DMS79 (cell line): ENCODE measurements at places on chromosomes 1 and 21.

DNA sequence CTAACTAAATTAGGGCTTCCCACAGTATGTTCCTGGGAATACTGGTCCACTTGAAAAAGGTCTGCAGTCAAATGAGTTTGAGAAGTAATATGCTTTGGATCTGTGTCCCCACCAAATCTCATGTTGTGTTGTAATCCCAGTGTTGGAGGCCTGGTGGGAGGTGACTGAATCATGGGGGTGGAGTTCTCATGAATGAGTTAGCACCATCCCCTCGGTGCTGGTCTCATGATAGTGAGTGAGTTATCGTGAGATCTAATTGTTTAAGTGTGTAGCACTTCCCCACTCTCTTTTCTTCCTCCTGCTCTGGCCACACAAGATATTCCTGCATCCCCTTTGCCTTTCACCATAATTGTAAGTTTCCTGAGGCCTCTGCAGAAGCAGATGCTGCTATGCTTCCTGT, 16.9 kb upstream of the DMRTB1 start:
- no peak for DNase-seq

GRCh38 chr1:201154389-201155165, at the start of gene TMEM9:
Gene TMEM9 (minus strand): TSS chr1:201154474. CDS start chr1:201153923, 551 bp downstream.
- peak; percentile 72 for DNase-seq

GRCh38 chr1:14180738-14181137, 417.7 kb upstream of the KAZN start:
- no peak for DNase-seq

DNA sequence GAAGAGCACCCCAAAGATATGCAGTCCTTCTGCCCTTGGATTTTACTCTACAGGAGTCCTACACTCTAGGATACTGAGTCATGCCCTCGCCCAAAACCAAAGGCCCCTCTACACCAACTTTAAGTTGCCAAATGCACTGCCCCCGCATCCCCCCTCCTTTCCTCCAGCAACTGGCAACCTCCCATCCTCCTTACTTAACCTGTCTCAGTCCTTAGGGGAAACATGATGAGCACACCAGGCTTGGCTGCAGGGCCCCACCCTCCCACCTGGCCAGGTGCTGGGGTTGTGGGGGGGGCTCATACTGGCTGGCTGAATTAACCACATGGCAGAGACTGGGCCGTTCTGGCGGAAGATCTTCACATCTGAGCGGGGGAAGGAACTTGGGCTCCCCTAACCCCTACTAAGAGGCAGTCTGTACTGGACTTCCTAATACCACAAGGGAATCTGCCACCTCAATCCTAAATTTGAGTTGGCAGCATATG, 1.2 kb downstream of the HDGF start:
- DNase-seq, result no peak

GRCh38 chr1:83773059-83773458, 225.9 kb downstream of the TTLL7 start:
- no peak for DNase-seq

DNA sequence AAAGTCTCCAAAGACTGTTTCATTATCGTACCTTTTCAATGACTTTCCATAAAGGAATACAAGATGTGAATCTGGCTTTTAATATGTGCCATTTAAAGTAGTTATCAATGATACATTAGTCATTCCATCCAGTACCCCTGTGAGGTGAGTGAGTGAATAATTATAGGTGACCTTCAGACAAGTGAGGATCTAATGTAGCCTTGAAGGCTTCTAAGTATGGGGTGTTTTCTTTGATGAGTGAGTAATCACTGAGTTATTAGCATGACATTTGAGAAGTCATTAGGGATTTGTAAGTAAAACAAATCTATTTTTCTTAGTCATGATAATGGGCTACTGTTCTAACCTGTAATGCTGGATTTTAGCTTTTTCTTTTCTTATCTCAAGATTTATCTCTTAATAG, 831.4 kb downstream of the ADGRL2 start:
- DNase-seq, result no peak

- no peak for DNase-seq
Measured at GRCh38 chr1:170367615-170368014, 164.4 kb upstream of the GORAB start.

- no peak for DNase-seq
Measured at GRCh38 chr1:38833146-38833545, 26.4 kb downstream of the RRAGC start.

- no peak for DNase-seq
Measured at GRCh38 chr1:239963856-239964255, 127.8 kb upstream of the FMN2 start.

DNA sequence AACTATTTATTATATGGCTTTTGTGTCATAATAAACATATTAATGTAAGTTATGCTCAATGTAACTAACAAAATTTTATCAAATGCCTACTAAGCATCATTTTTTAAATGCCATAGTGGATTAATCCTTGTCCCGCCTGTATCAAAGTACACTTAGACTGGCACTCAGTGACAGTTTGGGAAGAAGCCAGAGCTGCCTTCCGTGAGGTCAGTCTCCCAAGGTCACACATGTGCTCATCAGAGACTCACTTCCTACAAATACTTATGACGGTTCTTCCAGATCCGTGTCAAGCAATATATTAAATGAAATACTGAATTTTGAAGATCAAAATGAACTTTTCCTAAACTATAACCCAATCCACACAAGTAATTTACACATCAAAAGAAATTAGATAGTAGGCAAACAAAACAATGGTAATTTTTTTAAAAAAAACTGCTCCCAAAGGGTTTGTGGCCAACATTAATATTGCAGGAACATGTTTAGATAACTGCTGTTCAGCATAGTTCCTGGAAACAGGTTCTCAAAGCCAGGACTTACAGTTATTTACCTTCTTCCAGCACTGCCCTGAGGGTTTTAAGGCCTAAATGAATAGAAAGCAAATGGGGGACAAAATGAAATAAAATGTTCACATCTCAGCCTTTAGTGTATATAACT, 27.2 kb downstream of the WLS start:
- DNase-seq, result no peak

GRCh38 chr1:33350611-33351280, 29.8 kb upstream of the A3GALT2 start:
- DNase-seq, result no peak

DNA sequence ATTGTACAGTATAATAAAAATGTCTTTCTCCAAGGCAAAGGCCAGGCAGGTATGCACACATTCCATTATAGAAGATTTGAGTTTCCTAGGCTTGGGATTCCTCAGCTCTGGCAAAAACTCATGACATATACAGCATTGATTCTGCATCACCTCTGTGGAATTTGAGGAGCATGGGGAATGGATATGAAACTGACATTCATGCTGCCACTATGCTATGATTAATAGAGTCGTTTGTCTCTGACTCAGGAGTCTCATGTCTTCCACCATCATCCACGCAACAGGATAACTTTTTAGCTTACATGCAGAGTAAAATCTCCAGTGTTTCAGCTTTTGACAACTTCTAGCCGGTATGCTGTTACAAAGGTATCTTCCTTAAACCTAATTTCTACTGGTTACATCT, 49.8 kb upstream of the ADORA3 start:
- no peak for DNase-seq

DNA sequence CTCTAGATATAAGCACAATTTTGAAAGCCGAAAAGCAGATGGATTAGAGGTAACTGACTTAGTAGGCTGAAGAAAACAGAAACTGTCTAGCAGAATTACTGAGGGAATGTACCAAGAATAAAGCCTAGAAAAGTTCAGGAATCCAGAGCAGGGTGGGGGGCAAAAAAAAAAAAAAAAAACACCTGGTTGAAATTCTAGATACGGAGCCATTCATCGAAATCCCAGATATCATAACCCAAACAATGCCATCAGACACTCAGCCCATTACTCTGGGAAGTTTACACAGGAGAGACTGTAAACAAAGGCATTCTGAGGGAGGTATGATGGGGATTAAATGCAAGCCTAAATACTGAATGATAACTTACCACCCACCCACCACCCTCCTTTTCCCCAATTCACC, 45.6 kb downstream of the ENAH start:
- no peak for DNase-seq

- DNase-seq, result no peak
Measured at GRCh38 chr1:62109124-62109523, 85.5 kb upstream of the L1TD1 start.

GRCh38 chr1:234296496-234296895, 76.8 kb upstream of the COA6 start:
- DNase-seq, result no peak

GRCh38 chr1:59223989-59224634, 72.8 kb upstream of the FGGY start:
- no peak for DNase-seq

- no peak for DNase-seq
Measured at GRCh38 chr1:36342426-36343185, 19.2 kb upstream of the EVA1B start.

GRCh38 chr1:5481889-5482288, 510.3 kb downstream of the NPHP4 start:
- no peak for DNase-seq

DNA sequence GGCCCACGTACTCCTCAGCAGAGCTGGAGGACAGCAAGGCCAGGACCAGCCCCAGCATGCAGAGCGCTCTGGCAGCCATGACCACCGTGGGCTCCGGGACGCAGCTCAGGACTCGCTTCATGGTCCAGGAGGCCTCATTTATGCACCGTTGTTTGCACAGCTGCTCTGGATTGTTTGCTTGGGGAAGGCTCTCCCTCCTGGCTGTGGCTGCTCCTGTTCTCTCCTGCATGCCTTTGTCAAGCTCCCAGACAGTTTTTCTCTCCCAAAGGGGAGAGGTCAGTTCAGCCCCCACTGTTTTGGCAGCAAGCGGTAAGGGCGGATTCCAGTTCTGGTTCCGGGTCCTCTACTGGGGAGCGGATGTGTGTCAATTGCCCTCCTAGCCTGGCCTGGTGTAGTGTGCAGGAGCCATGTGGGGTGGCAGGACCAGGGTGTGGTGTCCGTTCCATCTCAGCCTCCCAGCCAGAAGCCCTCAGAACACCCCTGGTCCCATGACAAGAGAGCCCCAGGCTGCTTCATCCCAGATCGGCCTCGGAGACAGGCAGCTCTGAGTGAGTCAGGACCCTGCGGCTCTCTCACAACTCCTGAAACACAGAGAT, at the start of gene TFF3:
Gene TFF3 (minus strand): TSS at position 114 of the 596 bp plus-strand sequence. CDS start 35 bp downstream, at position 79.
- DNase-seq, result peak; percentile 93

DNA sequence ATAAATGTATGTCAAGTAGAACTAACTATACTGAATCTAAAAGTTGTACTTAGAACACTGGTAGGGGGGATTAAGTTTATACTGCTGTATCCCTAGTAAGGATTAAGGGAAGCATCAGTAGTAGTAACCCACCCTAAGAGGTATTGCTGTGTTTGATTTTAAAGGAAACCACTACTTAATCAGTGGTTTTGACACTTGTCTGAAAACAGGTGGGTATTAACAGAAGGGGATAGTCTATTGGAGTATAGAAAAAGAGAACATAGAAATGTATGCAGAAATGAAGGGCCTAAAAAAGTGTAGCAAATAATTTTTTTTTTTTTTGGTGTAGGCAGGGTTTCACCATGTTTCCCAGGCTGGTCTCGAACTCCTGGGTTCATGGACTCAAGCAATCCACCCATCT, 2.2 kb downstream of the MIGA1 start:
- no peak for DNase-seq

DNA sequence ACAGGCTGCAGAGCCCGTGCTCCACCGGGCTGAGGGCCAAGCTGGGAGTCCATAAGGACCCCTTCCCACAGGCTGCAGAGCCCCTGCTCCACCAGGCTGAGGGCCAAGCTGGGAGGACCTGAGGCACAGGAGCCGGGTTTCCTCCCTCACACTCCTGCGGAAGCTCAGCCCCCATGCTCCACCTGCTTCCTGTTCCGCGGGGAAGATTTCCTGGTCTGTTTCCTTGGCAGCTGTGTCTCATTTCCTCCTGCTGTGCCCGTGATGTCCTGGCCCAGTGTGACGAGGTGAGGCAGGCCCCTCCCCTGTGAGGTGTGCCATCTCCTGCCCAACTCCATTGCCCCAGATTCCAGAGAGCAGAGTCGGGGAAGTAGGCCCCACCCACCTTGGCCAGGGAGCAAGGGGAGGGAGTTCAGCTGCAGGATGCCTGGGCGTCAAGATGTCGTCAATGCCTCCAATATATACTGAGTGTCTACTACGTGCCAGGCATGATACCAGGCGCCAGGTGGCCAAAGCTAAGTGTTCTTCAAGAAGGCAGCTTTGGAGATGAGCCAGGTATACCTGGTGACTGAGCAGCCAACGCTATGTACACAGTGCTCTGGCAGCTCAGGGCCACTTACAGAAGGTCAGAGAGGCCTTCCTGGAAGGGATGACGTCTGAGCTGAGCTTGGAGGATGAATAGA, 58.8 kb downstream of the NAV1 start:
- peak; percentile 96 for DNase-seq

DNA sequence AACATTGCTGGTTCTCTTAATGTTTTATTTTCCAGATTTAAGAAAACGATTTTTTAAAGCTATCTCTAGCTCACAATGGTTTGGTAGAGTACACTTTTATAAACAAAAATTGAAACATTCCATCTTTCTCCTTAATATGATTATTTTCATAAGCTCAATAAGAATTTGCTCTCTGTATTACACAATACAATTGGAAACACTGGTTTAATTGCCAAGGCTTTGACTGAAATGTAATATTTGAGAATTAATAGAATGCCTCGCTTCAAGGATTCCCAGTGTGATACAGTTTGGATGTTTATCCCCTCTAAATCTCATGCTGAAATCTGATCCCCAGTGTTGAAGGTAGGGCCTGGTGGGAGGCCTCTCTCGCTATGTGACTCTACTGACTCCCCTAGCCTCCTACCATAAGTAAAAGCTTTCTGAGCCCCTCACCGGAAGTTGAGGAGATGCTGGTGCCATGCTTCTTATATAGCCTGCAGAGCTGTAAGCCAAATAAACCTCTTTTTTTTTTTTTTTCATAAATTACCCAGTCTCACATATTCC, 67.4 kb downstream of the DDAH1 start:
- DNase-seq, result no peak

- DNase-seq, result no peak
Measured at GRCh38 chr1:205604059-205604458, 27.8 kb downstream of the ELK4 start.

GRCh38 chr1:66323958-66324625, 209.9 kb upstream of the SGIP1 start:
- DNase-seq, result no peak

GRCh38 chr1:156480016-156480370, 20.6 kb downstream of the MEF2D start:
- DNase-seq, result no peak

GRCh38 chr1:161382214-161383019, 14.7 kb upstream of the CFAP126 start:
- DNase-seq, result peak; percentile 6

- DNase-seq, result no peak
Measured at GRCh38 chr1:243267471-243267880, 11.6 kb downstream of the SDCCAG8 start.

GRCh38 chr1:40140211-40140973, 20.8 kb upstream of the RLF start:
- no peak for DNase-seq

DNA sequence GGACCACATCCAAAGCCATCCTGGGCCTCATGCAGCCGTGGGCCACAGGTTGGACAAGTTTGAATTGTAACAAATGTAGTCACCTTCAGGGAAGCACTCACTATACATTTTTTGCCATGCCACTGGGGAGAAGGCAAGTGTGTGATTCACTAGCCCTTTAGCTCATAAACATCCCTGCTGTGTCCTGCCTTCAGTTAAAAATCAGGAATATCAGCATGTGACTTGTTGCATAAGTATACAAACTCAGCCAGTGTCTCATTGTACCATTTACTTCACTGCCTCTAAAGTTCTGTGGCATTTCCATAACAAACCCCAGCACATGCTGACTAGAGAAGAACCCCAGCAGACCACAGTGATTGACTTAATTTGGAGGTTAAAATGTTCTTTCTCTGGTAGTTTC, 142.0 kb upstream of the C1orf105 start:
- no peak for DNase-seq

GRCh38 chr21:25409978-25410377, 197.3 kb downstream of the MRPL39 start:
- no peak for DNase-seq

- DNase-seq, result no peak
Measured at GRCh38 chr1:90417126-90417525, 300.0 kb downstream of the BARHL2 start.
